ENCODE measurements at places on chromosomes 3 and 15. TPM values are rescaled to one million over a fixed set of nuclear protein-coding genes. Genes with fewer than 3 reads are reported as not detected.

- no peak for DNase-seq
These were observed 280.6 kb downstream of the ARRDC4 start for GRCh38 chr15:98241032-98241554.

GRCh38 chr3:138861798-138862197, 27.1 kb upstream of the PIK3CB start:
- DNase-seq, result no peak

DNA sequence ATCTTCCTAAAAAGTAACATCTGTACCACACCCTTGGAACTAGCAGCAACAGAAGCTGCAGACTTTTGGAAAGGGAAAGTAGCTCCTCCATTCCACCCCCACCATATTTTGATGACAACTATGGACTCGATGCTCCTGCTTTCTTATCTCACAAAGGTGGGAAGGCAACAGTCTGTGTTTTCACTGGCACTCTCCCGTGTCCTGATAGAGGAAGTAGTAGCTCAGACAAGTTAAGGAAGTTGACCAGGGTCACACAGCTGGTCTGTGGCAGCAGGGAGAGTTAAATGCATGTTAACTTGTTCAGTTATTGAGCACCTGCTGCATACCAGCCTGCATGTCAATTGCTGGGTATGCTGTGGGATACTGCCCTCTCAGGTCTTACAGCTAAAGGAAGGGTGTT, 33.1 kb downstream of the BHLHE40 start:
- peak; percentile 46 for DNase-seq

- DNase-seq, result no peak
These were observed 1180.6 kb upstream of the GBE1 start for GRCh38 chr3:82942041-82942440.

DNA sequence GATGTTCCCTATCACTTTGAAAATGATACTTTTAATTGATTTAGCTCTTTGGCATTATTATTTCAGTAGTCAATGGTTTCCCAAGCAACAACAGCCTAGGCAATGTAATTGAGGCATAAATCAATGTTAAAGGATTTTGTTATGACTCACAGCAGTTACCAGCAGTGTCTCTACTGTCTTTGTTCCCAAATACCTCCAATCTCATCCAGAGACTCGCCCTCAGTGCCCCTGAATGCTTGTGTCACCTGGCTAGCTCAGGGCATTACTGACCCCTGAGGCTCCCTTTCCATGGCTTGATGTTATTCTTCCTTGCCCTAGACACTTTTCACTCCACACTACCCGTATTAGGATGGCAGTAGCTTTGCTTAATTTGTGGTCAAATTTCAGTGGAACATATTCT, 227.2 kb downstream of the SQOR start:
- no peak for DNase-seq

DNA sequence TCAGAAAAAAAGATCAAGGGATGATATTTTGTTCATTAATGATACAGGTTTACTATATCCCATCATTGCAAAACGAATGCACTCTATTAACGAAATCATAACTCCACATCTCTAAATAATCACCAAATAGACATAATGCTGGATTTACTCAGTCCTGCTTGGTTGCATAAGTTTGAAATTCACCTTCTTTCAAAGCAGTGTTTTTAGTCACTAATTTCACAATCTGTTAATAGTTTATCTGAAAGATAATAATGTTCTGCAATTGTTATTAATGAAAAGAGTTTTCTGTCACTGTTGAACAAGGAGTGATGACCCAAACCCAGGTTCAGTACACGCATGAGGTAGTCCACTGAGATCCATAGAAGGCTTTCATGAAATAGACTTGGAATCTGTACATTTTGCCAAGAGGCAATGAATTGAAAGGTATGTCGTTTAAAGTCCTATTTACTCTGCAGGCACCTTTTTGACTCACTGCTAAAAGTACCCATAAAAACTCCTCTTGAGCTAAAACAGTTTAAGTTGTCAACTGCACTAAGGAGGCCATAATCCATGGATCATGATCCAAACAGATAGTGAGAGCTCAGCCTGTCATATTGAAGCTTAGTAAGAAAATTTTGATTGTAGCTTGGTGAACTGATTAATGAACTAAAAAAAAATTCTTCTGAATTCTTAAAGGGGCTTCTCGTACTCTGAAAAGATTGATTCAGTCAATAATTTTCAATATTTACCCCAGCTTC, 75.6 kb upstream of the MBNL1 start:
- DNase-seq, result no peak

GRCh38 chr15:91921188-91921842, 67.8 kb downstream of the SLCO3A1 start:
- peak; percentile 35 for DNase-seq

DNA sequence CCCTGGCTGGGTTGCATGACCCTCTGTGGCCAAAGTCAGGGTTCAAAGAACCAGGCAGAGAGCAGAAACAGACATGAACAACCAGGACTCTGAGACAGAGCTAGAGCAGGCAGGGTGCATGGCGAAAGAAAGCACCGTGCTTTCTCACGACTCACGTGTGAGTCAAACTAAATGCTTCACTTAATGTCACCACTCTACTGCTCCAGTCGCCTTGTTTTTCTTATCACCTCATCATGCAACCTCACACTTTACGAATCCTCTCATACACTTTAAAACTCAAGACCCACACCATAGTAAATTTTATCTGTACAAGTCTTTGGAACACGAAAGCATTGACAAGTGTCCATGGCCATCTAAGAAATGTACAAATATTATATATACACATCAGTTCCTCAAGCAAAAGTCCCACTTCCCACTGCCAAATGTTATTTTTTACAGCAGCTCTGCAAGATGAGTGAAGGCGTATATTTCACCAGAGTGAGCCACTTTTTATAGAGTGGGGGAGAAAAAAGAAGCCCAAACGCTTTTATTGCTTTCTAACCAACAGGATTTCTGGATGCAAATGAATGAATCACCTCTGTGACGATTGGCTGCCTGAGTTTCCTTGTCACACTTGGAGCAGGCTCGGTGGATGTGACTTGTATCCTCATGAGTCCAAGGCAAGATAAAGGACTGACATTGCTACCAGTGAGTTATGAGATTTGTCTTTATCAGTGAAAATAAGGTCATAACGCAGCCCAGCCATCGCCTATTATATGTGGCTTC, 16.0 kb upstream of the MEGF11 start:
- DNase-seq, result peak; percentile 56

GRCh38 chr3:40464339-40465110, 7.4 kb downstream of the RPL14 start:
- no peak for DNase-seq

DNA sequence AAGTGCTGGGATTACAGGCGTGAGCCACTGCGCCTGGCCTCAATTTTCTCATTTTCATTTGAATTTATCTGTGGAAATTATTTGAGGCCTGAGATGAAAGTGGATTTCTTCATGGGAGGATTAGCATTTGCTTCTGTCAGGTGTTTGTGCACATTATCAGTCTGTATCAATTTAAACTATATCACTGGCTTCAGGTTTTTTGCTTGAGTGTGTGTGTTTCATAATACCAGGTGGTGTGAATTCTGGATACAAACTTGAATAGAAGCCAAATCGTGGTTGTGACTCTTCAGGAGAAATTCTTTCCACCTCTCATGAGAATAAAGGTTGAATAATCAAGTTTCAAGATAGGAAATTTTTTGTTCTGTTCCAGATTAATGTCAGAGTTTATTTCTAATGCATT, 56.4 kb downstream of the CGGBP1 start:
- DNase-seq, result no peak

DNA sequence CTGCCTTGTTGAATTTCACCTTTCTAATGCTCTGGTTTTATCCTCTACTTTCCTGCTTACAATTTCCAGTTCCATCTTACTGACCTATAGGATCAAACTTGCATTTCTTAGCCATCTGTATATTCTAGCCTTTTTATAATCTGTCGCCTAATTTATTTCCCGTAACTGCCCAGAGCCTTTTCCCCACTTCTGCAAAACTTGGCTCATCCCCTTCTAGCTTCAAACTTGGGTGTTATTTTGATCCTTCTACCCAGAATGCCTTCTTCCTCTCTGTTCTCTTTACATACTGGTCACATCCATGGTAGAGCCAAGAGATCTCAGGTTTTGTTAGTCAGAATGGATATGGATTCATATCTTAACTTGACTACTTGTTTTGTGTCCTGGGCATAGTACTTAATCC, 2.6 kb downstream of the SACM1L start:
- DNase-seq, result no peak

DNA sequence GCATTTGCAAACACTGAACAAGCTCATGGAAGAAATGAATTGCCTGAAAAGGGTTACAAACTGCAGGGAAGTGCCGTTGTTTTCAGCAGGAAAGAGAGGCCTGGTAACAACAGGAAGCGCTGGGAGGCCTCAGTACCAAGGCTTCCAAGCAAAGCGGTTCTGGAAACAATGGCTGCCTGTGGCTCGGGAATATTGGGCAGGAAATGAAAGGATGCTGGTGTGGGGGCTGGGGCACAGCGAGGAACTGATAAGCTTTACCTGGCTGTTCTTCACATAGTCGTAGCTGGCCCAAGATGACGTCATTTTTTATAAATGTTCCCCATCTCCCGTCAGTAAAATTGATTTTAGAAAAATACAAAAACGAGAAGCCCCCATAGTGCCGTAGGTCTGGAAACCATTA, 55.9 kb downstream of the ARHGAP31 start:
- DNase-seq, result peak; percentile 93

DNA sequence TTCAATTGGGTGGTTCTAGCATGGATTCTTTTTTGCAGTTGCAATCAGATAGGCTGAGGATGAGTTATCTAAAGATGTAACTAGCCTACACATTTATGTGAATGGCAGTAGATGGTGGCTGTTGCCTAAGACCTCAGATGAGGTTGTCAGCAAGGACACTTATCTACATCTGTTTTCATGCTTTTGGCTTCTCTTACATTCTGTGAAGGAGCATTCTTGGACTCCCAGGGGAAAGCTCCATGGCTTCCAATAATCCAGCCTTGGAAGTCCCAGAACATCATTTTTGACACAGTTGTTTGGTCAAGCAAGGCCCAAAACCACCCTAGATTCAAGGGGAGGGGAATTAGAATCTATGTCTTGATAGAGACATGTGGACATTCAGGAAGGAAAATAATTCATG, 332.2 kb upstream of the RBMS3 start:
- no peak for DNase-seq

GRCh38 chr3:82587174-82587573, 825.7 kb upstream of the GBE1 start:
- no peak for DNase-seq

- no peak for DNase-seq
These were observed 306.3 kb downstream of the ZPLD1 start for GRCh38 chr3:102741105-102741504.

DNA sequence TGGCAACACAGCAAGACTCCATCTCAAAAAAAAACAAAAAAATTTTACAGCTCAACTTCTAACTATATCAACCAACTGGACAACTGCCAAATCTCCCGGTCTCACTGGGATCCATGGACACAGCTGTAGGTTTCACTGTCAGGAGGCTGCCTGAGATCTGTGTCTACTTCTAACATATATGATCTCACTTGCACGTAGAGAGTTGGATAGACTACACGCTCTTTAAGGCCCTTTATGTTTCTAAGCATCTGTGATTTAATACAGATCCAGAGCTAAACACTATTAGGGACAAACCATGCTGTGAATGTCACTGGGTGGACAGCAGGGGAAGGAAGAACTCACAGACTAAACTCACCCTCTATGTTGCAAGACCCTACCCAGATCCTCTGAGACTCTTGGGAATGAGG, 13.0 kb upstream of the APOD start:
- no peak for DNase-seq

DNA sequence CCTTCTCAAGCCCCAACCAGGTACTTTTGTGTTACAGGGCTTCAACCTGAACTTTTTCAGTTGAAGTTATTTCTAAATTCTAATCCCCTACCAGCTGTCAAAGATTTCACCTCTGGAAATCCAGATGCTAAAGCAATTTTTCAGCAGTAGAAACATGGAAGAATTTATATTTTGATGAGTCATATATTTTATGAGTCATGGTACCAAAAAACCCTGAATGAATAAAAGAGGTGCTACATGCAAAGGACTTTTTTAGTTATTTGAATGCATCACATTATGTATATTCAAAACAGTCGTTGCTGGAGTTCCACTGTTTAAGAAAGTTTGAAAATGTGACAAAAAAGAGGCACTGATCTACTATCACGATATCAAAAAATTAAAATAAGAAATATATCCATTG, 96.0 kb upstream of the ZNF385D start:
- DNase-seq, result no peak

DNA sequence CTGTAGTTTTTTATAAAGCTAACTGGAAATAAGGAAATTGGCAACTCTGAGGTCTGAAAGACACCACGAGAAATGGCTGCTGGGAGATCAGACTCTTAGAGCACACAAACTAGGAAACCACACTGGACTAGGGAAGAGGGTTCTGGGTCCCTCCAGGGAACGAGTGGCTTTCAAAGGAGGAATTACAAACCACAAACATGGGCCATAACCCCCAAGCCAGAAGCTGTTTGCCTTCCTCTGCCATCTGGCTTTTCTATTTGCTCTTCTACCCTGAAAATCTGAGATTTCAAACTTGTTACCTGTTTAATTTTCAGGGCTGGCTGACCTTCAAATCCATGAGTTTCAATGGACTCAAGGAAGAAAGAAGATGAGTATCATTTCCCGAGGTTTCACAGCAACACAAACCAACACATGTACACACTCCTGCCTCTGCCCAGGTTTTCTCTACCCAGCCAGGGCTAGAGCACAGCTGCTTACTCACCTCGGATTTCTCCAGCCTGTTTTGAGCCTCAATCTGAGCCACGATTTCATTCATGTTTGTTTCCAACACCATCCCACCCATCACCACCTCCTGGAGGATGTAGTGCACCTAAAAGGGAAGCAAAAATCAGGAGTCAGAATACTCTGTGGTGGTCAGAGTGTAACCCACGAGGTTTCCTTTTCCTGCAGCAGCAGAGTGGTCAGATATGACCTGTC, 22.6 kb upstream of the ANPEP start:
- peak; percentile 32 for DNase-seq

GRCh38 chr3:119294696-119295671, 801 bp downstream of the ARHGAP31 start:
- peak; percentile 58 for DNase-seq

DNA sequence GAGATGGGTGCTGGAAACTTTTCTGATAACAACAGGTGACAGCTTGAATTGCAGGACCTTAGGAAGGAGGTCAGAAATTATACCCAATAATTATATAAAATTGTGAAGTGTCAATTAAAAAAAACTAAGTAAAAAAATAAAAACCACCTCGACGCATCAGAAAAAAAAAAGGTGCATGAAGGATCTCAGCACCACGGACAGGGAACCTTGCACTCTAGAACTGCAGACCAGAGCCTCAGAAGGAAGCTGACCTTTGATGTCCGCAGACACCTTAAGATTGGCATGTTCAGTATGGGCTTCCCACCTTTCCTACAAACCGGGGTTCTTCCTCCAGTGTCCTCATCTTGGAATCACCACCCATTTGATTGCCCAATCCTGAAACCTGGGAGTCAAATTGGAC, 60.9 kb downstream of the SCN10A start:
- peak; percentile 20 for DNase-seq

- peak; percentile 47 for DNase-seq
These were observed 34.8 kb upstream of the RASA2 start for GRCh38 chr3:141452045-141452444.

The ARPIN gene
- total RNA-seq, result 10.7 TPM

The SPATA12 gene
- total RNA-seq, result 0.25 TPM

The ZIC1 gene
- total RNA-seq, result not detected

The C3orf18 gene
- total RNA-seq, result 1.9 TPM

The ANKUB1 gene
- under 0.01 TPM for total RNA-seq

The MYL3 gene
- not detected for total RNA-seq

The LSMEM2 gene
- total RNA-seq, result not detected

The UPK1B gene
- not detected for total RNA-seq

The GPX1 gene
- total RNA-seq, result 672 TPM

The GRM7 gene
- total RNA-seq, result not detected

The INSYN1 gene
- 0.51 TPM for total RNA-seq

The C3orf85 gene
- not detected for total RNA-seq

The ISL2 gene
- 0.90 TPM for total RNA-seq

All from dermis microvascular lymphatic vessel endothelial cell (primary cell).